ENCODE measurements at places on chromosomes 12 and 14. TPM values are rescaled to one million over a fixed set of nuclear protein-coding genes. Genes with fewer than 3 reads are reported as not detected.

GRCh38 chr12:26896913-26897312 lies 40.9 kb downstream of the INTS13 start:
- no peak for DNase-seq
- H3K36me3 ChIP-seq: peaks cover 4% of the 10 kb centered on the region
- H3K27me3 ChIP-seq: no peaks in the 10 kb centered on the region
- H3K4me1 ChIP-seq: no peaks in the 10 kb centered on the region

Gene CNPY2
- 32.4 TPM for total RNA-seq

Gene KCNMB4
- total RNA-seq: 1.0 TPM

DNA sequence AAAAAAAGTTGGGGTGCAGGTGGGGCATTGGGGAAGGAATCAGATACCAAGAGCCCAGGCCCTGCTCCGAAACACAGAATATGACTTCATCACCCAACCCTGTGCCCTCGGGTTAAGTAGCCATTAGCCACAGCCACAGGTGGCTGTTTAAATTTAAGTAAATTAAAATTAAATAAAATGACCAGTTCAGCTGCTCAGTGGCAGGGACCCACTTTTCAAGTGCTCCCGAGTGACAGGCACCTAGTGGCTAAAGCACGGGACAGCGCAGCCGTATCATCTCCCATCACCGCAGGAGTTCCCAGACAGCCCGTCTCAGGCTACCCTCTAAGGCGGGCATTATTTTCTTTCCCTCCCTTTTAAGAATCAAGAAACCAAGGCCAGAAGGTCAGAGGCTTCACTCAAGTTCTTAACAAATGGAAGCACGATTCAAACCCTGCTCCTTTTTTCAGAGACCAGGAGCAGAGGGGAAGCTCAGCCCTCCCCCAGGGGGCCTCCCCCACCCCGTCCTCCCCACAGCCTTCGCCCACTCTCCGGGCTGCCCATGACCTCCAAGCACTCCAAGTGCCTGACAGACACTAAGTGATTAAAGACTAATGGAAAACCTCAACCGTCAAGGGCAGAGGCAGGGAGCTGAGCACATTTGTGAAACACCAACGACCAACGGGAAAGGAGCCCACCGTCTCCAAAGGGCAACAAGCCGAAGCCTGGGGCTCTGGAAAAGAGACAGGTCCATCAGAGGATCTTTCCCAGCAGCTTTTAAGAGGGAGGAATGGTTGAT lies 5.2 kb downstream of the NCOR2 start:
- no peaks in the 10 kb centered on the region for H3K27me3 ChIP-seq
- no peak overlapping the region for H3K27ac ChIP-seq
- peaks cover 22% of the 10 kb centered on the region for H3K4me1 ChIP-seq
- no peak overlapping the region for H3K4me3 ChIP-seq
- no peak for DNase-seq
- H3K36me3 ChIP-seq: peaks cover 2% of the 10 kb centered on the region

DNA sequence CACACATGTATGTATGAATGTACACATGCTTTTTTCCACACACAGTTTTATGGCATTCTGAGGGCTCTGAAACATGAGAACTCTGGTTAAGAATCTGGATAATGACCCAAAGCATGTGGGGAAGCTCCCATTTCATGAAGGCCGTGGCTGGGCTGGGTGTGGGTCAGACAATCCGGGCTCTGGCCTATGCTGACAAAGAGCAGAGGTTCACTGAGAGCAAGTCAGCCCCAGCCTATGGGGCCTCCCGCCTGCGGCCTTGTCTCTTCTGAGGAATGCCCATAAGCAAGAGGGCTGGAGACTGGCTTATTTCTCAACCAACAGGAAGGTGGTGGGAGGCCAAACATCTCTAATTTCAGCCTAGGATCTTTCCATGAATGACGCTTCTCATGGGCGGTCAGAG lies 8.5 kb downstream of the MYH6 start:
- peak overlapping the region; percentile 2 for H3K27ac ChIP-seq
- no peaks in the 10 kb centered on the region for H3K27me3 ChIP-seq
- DNase-seq: peak; percentile 26
- no peaks in the 10 kb centered on the region for H3K4me1 ChIP-seq

GRCh38 chr14:69464379-69464778 lies 20.1 kb upstream of the PLEKHD1 start:
- peaks cover 7% of the 10 kb centered on the region for H3K36me3 ChIP-seq
- no peak overlapping the region for H3K27ac ChIP-seq
- no peaks in the 10 kb centered on the region for H3K27me3 ChIP-seq
- DNase-seq: no peak
- no peaks in the 10 kb centered on the region for H3K4me1 ChIP-seq

Gene TEX52
- not detected for total RNA-seq

DNA sequence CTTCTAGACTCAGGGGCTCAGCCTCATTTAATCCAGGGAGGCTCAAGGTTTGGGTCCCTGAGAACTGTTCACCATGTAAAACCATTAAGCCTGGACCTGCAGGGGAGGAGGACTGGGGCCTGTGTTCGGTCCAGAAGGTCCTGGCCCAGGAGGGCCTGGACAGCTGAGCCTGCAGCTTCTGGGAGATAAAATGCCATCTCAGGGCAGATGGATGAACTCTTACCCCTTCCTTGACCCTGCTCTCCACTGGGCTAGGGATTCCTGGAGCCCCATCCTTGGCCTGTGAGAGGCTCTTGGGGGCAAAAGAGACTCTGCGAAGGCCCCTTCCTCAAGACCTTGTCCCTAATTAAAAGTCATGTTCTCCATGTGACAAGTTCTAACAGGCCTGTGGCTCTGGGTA lies 51.2 kb downstream of the PRMT8 start:
- no peak overlapping the region for H3K4me3 ChIP-seq
- no peaks in the 10 kb centered on the region for H3K36me3 ChIP-seq
- no peaks in the 10 kb centered on the region for H3K4me1 ChIP-seq
- no peaks in the 10 kb centered on the region for H3K27me3 ChIP-seq

Gene PLBD1
- 35.6 TPM for total RNA-seq

Gene ITPR2
- 15.5 TPM for total RNA-seq

GRCh38 chr14:61438497-61438859 lies 117.1 kb downstream of the PRKCH start:
- no peaks in the 10 kb centered on the region for H3K36me3 ChIP-seq
- peaks cover 46% of the 10 kb centered on the region for H3K4me1 ChIP-seq
- no peak for DNase-seq
- H3K27ac ChIP-seq: peak overlapping the region; percentile 82

Gene HAL
- total RNA-seq: 0.12 TPM

DNA sequence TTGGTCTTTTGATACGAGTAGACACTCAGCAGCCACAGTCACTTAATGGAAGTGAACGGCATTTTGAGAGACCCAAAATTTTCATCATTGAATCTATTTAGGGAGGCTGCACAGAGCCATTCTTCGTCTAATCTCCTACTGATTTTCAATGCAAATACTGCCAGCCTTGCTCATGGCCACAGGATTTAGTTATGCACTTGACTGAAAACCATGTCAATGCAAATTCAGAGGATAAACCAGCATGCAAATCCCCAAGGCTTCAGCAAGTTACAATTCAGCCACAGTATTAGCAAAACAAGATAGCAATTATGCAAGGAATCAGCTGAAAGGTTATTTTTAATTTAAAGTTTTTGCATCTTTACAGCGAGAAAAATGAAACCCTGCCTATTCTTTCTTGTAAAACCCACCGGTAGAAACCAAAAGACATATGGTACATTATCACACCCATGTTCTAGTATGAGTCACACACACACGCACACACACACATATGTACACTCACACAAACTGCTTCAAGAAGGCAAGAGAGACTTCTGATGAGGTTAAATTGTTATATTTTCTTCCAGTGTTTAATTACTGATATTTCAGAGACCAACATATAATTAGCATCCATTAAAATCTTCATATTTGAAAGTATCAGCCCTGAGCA lies 985.3 kb upstream of the FLRT2 start:
- H3K27me3 ChIP-seq: no peaks in the 10 kb centered on the region
- H3K36me3 ChIP-seq: no peaks in the 10 kb centered on the region
- DNase-seq: no peak
- H3K27ac ChIP-seq: no peak overlapping the region

GRCh38 chr12:12482959-12483358 lies 79.7 kb downstream of the DUSP16 start:
- no peak for DNase-seq
- no peak overlapping the region for H3K4me3 ChIP-seq
- H3K27ac ChIP-seq: no peak overlapping the region
- no peaks in the 10 kb centered on the region for H3K27me3 ChIP-seq
- peaks cover 87% of the 10 kb centered on the region for H3K36me3 ChIP-seq

- DNase-seq: no peak
- no peaks in the 10 kb centered on the region for H3K27me3 ChIP-seq
- no peak overlapping the region for H3K27ac ChIP-seq
Measured at GRCh38 chr12:27639265-27639664, 57.0 kb upstream of the REP15 start.

DNA sequence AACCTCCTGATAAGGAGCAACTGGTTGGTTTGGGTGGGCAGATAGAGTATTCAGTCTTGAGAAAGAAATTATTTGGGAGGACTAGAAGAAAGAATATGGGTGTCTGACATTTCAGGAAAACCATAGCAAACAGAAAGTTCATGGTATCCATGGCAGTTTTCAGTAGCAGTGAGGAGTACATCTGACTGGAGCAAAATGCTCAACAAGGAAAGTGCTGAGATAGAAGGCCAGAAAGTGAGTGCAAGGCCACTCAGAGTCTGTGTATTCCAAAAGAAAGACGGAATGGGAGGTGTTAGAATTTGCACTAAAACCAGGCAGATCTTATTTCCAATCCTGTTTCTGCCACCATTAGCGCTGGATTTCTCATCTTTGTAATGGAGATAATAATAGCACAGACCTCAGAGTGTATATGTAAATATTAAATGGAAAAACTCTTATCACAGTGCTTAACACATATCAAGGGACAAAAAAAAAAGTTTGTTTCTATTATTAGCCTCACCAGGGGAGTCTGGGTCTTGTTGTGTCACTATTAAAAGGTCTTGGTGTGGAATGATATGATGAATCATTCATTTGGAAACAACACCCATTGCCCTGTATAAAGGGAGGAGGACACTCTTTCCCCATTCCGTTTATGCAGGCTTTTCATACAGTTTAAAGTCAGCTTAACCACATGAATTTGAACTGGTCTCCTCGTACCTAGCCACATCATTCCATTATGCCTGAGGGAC lies 349.8 kb downstream of the IPO8 start:
- peak overlapping the region; percentile 87 for H3K27ac ChIP-seq
- no peaks in the 10 kb centered on the region for H3K4me1 ChIP-seq
- H3K4me3 ChIP-seq: no peak overlapping the region
- no peak for DNase-seq
- no peaks in the 10 kb centered on the region for H3K36me3 ChIP-seq

- no peaks in the 10 kb centered on the region for H3K36me3 ChIP-seq
- no peak for DNase-seq
- H3K27ac ChIP-seq: no peak overlapping the region
- no peaks in the 10 kb centered on the region for H3K4me1 ChIP-seq
- H3K4me3 ChIP-seq: no peak overlapping the region
- no peaks in the 10 kb centered on the region for H3K27me3 ChIP-seq
Measured at GRCh38 chr12:27163048-27163715, 80.8 kb upstream of the C12orf71 start.

Gene KCNC2
- not detected for total RNA-seq

Gene CPSF2
- total RNA-seq: 48.8 TPM

Gene SOX5
- total RNA-seq: 2.8 TPM

Gene WNT1
- not detected for total RNA-seq

- DNase-seq: no peak
- H3K27me3 ChIP-seq: no peaks in the 10 kb centered on the region
- no peak overlapping the region for H3K4me3 ChIP-seq
- H3K27ac ChIP-seq: no peak overlapping the region
- no peaks in the 10 kb centered on the region for H3K36me3 ChIP-seq
Measured at GRCh38 chr12:115375186-115375991, 691.4 kb upstream of the TBX3 start.

- no peaks in the 10 kb centered on the region for H3K4me1 ChIP-seq
- no peak overlapping the region for H3K4me3 ChIP-seq
- no peaks in the 10 kb centered on the region for H3K36me3 ChIP-seq
- no peaks in the 10 kb centered on the region for H3K27me3 ChIP-seq
- no peak overlapping the region for H3K27ac ChIP-seq
Measured at GRCh38 chr14:53265025-53265424, 111.9 kb upstream of the DDHD1 start.

- H3K27ac ChIP-seq: peak overlapping the region; percentile 47
- DNase-seq: no peak
- H3K27me3 ChIP-seq: no peaks in the 10 kb centered on the region
- no peaks in the 10 kb centered on the region for H3K36me3 ChIP-seq
- H3K4me3 ChIP-seq: no peak overlapping the region
Measured at GRCh38 chr14:24401810-24402702, 3.3 kb downstream of the NYNRIN start.

DNA sequence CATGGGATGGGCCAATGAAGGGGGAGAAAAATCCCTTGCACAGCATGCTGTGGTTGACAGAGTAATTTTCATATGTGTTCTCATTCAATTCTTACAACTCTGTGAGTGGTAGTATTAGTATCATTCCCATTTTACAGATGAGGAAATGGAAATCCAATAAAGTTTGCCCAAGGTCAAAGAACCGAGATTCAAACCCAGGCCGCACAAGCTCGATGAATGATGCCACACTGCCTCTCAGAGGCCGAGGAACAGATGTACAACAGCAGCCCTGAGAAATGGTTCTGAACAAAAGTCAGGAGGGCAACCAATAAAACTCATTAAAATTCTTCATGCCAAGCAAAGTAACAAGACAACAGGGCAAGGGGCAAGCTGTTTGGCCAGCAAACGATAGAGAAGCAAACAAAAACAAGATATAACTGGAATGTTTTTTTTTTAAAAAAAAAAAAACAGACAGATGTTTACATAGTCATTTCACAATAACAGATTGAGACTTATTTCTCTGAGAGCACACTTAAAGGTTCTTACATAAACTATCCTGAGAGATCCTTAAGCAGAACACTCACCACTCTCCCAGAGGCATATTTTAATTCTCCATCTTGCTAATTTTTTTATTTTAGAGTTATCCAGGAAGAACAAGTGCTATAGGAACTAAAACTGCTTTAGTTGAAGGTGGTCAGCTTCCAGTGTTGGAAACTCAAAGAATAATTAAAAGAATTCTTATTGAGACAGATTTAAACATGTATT lies 85.8 kb downstream of the EXOC5 start:
- no peak for DNase-seq
- H3K4me3 ChIP-seq: no peak overlapping the region
- H3K27ac ChIP-seq: no peak overlapping the region
